ENCODE measurements at places on chromosomes 2 and 18.
A peak's percentile ranks its signal among the peaks of the same experiment; 100 is the strongest.

GRCh38 chr2:30301551-30301950, 70.2 kb downstream of the LBH start:
- no peak for DNase-seq

DNA sequence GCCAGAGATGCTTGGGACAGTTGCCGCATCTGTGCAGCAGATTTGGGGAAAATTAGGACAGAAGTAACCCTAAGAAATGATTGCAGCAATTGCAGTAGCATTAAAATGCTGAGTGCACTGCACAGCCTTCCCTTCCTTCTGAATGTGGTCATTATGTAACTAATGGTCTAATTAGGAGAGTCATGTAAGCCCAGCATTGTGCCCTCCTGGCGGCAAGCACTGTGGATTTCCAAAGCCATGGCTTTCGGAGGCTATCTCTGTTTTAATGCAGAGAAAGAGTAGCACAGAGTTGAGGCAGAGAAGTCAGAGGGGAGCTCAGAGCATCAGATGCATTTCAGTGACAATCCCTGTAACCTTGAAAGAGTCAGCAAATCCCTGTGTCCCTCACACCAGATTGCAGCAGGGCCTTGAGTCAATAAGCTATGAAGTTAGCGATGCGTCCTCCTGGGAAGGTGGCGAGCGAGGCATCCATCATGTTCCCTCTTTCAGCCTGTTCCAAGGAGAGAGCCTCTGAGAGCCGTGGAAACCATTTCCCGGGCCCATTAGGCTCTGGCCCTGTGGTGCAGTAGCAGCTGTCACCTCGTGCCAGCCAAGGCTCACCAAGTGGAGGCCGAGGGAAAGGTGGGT, 307.2 kb downstream of the FBXO15 start:
- no peak for DNase-seq

GRCh38 chr2:68726608-68727367, 7.8 kb upstream of the ARHGAP25 start:
- peak; percentile 88 for DNase-seq

DNA sequence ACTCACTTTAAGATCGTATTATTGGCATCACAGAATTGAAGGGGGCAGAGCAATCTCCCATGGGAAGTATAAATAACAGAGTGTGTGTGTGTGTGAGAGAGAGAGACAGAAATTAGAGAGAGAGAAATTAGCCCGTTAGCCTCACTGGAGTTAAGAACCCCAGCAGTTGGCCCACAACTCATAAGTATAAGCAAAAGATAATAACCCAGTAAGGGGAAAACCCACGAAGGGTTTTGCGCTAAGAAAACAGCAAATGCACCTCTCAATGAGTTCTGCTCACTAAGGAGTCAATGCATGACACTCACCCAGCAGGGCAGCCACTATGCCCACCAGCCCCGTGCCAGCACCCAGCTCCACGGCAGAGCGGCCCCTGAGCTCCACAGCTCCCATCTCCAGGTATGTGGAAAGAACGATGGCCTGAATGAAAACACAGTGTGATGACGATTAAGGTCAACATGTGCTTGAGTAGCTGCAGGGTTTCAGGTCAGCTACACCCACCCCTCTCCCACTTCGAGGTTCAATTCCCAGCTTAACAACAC, 3.6 kb downstream of the METTL21A start:
- DNase-seq, result no peak

DNA sequence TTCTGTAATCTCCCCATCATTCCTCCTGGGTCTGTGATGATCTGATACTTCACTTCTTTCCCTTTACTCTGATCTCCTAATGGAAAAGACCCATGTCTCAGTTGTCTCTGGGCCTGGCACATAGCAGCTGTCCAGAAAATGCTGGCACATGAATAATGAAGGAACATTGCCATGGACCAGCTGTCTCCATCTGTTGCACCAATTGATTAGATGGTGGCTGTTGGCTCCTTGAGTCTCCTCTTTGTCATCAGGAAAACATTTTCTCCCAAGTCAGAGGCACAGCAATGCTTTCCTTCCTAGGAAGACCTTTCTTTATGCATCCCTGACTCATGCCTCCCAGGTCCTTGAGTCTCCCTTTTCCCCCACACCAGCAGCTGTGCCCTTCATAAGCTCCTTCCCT, 286.2 kb upstream of the CXCR4 start:
- DNase-seq, result no peak

DNA sequence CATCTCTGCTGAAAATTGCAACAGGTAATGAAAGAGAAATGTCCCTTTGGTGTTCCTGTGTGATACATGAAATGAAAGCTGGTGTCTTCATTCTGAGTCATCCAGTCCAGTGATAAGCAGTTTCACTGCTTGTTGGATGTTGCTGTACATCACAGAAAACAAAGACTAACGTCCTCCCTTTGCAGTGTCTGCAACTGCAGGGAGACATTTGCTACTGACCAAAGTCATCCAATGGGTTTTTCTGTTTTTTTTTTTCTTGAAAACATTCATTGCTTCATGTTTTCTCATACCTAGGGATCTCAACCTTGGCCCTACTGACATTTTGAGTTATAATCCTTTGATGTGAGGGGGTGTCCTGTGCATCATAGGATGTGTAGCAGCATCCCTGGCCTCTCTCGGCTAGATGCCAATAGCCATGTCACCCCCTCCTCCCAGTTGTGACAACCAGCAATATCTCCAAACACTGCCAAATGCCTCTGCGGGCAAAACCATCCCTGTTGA, 63.6 kb upstream of the FZD5 start:
- DNase-seq, result no peak

GRCh38 chr18:13296867-13297574, 78.5 kb downstream of the LDLRAD4 start:
- DNase-seq, result no peak

DNA sequence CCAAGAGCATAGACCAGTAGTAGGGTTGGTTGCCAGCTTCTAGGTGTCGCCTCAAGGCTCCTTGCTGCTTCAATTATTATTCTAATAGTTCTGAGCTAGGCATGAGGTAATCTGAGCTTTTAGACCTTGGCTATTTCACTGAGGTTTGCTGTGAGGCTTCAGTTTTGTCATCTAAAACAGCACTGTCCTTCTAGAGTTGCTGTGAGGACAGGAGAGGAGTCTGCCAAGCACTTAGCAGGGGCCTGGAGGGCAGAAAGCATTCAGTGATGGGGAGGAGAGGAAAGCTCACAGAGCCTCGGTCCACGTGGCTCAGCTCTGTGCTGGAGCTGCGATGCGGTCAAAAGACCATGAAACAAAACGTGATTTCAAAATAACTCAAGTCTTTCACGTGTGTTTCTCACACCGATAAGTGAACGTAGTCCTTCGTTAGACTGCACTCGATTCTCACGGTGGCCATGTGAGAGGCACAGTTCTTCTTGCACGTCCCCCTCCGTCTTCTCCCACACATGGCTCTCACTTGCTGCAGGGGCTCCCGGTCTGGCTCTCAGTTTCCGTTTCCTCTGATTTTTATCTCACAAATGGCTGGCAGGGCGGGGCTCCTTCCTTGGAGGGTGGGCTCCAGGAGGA, 113.7 kb downstream of the B3GNT2 start:
- peak; percentile 17 for DNase-seq

DNA sequence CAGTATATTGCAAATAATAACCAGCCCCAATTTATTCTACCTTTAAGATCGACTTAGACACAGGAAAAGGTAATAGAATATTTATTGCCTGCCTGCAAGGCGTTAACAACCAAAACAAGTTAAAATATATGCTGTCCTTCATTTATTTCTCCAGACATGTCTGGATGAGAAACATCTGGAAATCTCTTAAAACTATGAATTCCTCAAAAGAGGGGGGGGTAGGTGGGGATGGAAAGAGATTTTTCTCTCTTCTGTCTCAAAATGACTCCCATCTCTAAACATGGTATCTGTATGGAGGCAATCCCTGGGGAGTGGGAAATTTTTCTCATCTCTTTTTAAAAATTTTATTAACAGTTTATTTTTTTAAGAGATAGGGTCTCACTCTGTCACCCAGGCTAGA, 113.0 kb downstream of the CDH2 start:
- DNase-seq, result no peak

DNA sequence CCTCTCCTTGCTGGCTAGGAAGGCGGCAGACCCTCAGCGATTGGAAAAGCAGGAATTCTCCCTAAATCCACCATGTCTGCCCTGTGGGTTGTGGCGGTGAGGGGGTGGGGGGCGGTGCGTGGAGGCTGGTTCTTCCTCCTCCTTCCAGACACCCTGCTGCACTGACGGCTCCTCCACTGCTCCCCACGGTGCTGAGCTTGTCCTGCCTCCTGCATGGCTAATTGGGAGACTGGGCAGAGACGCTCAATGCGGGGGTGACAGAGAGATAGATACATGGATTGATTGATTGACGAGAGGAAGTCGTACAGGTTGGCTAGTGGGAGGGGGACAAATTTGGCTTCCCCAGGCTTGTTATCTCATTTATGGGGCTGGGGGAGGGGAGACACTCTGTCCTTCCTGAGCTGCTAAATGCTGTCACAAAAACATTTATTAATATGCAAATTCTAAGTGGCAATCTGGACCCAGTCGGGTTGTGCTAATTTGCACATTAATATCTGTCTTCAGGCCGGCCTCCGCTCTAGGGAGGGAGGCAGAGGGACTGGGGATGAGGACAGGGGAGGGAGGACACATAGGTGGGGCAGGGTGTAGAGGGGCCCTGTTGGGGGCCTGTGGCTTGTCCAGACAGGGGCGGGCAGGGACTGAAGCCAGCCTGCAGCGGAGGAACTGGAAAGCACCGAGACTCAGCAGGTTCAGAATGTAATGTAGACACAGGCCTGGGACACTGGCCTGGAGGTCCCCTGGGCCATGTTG, 181.6 kb downstream of the CELF4 start:
- no peak for DNase-seq

GRCh38 chr2:29917781-29918180, 3.6 kb downstream of the ALK start:
- no peak for DNase-seq

DNA sequence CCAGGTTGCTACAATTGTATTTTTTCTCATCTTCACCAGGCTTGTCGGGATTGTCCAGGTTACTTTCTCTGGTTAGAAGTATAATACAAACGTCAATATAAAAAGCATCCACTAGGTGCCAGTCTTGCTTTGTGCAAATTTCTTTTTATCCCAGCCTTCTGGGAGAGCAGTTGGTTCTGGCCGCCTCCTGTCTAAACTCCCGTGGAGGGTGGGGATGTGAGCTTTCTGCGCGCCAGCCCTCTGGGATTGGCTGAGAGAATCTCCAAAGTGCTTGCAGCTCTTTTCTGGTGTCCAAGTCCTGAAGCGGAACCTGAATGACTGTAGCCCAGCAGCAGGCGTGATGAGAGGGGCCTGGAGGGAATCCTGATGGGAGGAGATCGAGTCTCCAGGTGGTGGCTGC, 22.4 kb upstream of the TOGARAM2 start:
- peak; percentile 34 for DNase-seq

- peak; percentile 98 for DNase-seq
Measured at GRCh38 chr2:231464576-231465540, 574 bp upstream of the NCL start.

GRCh38 chr2:127416506-127417001, 1.7 kb upstream of the PROC start:
- no peak for DNase-seq

- no peak for DNase-seq
Measured at GRCh38 chr18:11411048-11411447, 198.3 kb upstream of the SLC35G4 start.

DNA sequence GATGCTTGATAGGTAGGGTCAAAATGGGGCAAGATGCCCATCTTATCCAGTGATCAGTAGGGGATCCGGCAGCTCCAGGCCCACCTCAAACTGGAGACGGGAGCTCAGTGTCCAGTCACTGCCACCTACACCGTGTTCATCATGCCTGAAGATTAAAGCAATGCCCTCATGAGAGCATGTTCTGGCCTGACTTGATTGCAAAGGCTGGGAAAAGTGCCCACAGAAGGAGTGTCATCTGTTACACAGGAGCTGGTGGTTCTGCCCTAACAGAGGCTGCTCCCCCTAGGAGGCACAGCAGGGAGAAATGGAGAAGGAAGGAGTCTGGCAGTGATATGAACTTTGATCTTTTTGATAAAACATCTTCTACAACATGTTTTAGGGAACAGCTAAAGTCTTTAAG, 92.3 kb downstream of the CCBE1 start:
- no peak for DNase-seq

DNA sequence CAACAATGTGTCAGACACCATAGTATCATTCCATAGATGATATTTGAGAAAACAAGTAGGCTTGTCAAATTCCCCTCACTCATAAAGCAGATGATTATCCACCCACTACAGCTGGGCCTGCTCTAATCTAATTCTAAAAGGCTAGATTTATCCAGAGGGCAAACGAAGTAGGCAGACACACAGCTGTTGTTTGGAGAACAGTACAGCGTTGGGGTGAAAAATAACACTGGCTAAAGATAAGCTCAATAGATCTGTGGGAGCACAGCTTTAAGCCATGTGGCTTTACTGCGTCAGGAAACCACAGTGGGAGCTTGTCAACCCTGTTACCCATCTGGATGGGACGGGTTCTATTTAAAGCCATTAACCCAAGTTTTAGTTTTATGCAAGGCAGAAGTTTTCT, 48.9 kb upstream of the COBLL1 start:
- no peak for DNase-seq

DNA sequence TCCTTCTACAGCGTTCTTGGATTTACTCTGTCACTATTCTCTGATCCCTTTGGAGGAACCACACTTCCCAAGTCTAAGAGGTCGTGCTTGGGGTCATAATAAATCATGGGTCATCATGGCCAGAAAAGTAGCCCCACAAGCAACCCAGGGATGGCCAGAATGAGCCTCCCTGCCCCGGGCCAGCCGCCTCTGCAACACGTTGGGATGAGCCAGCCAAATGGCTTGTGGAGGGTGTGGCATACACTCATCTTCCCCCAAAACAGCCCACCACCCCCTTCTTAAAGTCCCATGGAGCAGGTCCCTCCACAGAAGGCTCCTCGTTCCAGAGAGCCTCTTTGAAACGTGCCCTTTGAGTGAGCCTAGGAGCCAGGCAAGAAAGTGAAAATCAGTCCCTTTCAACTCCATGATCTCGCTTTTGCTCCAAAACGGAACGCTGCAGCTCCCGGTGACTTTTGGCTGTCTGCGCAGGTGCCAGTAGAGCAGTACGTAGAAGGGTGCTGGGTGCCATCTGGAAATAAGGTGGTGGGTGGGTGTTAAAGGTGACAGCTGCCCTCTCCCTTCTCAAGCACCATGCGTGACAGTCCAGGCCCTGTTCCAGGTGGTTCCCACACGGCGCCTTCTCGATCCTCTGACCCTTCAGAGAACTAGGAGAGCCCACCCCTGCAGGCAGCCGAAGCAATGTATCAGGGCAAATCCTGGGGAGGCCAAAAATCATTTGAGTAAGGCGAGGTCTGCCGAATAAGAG, 48.5 kb upstream of the FOSL2 start:
- no peak for DNase-seq
